Prostate gland (tissue), 2 donors: ENCODE measurements at places on chromosomes 2 and 18. TPM values are rescaled to one million over a fixed set of nuclear protein-coding genes. Genes with fewer than 3 reads are reported as not detected.
A peak's percentile ranks its signal among the peaks of the same experiment; 100 is the strongest.

DNA sequence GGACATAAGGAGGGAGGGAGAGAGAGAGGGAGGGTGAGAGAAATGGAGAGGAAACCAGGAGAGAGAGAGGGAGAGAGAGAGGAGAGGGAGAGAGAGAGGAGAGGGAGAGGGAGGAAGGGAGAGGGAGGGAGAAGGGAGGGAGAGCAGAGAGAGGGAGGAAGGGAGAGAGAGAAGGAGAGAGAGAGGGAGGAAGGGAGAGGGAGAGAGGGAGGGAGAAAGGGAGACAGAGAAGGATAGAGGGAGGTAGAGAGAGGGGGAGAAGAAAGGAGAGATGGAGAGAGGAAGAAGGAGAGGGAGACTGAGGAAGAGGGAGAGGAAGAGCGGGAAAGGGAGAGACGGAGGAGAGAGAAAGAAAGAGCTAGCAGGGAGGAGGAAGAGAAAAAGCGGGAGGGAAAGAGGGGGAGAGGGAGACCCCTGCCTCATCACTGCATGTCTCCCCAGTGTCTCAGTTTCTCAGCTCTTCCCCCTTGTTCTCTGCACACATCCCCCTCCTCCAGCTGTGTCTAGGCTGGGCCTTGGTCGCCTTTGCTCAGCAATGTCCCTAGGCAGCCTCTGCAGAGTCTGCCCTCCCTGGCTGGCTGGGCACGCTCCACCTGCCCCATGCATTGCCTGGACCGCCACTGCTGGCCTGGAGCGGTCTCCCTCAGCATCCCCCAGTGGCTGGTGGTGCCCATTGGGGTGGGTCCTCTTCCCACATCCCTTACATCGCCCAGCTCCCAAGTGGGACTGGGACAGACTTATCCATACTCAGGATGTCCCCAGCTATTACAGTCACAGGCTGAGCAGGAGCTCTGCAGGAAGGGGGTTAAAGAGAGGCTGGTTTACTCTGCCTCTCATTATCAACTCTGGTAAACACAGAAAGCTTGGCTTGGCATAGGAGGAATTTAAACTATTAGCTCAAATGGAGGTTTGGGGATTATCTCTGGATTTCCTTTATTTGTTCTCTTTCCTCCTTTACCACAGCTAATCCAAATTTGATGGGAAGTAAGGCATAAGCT lies 85.7 kb upstream of the APCDD1 start:
- no peak for DNase-seq

Gene TUBA3D
- total RNA-seq: 75.2 TPM

DNA sequence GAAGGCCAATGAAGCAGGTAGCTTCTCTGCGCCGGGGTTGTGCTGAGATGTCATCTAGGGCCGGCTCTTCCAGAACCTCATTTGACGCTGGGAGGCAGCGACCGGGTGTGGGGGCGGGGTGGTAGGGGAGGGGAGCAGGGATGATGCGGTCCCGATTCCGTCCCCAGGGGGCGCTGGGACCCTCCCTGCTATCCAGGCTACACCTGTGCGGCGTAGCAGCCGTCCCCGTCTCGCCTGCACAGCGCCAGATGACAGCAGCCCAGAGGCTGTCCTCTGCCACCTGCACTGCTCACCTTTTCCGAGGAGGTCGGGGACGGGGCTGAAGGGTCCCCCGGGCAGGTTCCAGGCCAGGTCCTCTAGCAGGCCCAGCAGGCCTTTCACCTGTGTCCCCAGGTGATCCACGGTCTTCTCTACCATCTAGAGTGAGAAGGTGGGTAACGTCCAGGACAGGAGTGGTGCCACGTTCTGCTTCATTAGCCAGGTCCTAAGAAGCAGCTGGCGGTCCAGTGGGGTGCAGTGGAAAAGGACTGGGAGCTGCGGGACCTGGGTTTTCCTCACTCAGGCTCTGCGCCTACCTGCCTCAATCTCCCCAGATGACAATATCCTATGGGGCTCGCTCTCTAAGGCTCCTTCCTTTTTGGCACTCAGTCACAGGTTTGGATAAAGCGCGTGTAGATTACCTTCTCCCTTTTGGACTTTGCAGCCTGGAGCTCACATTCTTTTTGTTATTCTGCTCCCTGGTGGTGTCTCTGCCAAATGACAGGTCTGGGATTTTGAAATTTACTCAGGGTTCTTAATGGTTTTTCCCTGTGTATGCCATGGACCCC lies 56.0 kb upstream of the RAB6C start:
- peak; percentile 28 for DNase-seq

Gene ASB18
- not detected for total RNA-seq

DNA sequence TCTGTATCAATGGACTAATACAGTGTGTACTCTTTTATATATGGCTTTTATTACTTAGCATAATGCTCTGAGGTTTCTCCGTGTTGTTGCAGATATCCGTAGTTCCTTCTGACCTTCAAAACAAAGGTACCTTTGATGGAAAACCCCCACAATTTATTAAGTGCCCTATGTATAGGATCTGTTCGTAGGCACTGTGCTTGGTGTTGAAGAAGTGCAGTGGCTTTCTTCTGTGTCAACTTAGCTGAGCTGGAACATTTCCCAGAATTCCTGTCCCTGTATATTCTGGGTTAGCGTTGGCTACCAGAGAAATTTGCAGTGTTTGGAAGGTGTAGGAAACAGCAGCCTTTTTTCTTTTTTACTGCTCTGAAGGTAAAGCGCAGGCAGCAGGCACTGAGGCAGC lies 56.3 kb upstream of the MSH2 start:
- DNase-seq: peak; percentile 30

Gene DES
- total RNA-seq: 1,742 TPM

Gene RNF152
- total RNA-seq: 15.5 TPM

GRCh38 chr18:48454261-48454757 lies 45.1 kb upstream of the ZBTB7C start:
- DNase-seq: no peak

DNA sequence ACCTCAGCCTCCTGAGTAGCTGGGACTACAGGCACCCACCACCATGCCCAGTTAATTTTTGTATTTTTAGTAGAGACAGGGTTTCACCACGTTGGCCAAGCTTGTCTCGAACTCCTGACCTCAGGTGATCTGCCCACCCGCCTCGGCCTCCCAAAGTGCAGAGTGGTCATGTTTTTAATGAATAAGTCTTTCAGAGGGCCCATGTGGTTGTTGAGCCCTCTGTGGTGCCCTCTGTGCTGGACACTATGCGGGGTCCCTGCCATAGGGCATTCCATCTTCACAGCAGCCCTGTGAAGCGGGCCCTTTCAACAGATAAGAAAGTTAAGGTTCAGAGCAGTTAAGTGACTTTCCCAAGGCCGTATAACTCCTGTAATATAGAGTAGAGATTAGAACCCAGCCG lies 25.9 kb downstream of the MYO7B start:
- no peak for DNase-seq

DNA sequence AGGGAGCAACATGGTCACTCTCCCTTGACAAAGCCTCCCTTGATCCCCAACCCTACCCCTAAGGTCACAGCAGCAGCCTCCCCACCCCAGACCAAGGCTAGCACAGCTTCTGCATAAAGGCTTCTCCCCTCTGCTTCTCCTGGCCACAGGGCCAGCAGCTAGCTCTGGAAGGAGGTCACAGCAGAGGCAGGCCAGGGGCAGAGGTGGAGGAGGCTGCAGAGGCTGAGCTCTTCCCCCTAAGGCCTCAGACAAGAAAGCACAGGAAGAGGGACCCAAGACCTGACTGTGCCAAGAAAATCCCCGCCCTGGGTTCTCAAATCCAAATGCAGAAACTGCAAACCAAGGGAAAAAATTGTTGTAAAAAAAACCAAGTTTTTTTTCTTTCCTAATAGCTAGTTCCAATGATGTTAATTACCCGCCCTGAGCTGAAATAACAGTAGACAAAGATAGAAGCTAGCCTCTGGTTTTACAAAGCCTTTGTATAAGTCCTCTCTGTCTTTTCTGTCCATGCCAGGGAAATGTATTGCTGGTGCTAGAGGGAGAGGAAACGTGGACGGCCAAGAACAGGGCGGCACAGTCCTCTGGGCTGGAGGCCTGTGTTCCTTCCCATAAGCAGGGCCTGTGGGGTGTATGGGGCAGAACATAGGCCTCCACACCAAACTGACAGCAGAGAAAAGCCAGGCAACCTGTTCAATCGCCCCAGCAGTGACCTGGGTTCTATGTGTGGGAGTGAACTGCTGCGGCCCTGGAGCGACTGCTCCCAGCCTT lies 79.5 kb downstream of the POLR1A start:
- DNase-seq: no peak

Gene ACMSD
- not detected for total RNA-seq

Gene DDX18
- 33.2 TPM for total RNA-seq

Gene GLI2
- 16.4 TPM for total RNA-seq

- no peak for DNase-seq
Measured at GRCh38 chr2:105812180-105813044, 67.7 kb downstream of the NCK2 start.

GRCh38 chr2:86079981-86080911 lies 25.4 kb downstream of the POLR1A start:
- peak; percentile 70 for DNase-seq
